ENCODE measurements at places on chromosomes 1 and 21.

DNA sequence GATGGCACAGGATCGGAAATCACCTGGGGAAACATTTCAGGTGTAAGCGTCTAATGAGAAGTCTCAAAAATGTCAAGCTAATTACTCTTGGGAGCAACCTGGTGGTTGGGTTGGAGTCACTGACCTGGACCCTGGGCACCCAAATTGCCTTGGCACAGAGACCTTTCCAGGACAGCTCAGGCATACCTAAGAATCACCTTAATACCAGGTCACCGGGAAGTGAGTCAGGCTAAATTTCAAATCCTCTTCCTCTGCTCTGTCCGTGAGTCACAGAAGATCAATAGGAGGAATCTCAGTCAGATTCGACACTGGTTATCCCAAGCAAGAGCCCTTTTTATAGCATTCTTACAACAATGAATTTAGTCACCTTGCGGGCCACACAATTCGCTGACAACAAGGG, 179.6 kb upstream of the CAMK1G start:
- no peak for DNase-seq

- DNase-seq, result no peak
Observed at GRCh38 chr1:9840176-9840575, 16.4 kb upstream of the CLSTN1 start.

- no peak for DNase-seq
Observed at GRCh38 chr1:214296860-214297745, 16.1 kb downstream of the SMYD2 start.

DNA sequence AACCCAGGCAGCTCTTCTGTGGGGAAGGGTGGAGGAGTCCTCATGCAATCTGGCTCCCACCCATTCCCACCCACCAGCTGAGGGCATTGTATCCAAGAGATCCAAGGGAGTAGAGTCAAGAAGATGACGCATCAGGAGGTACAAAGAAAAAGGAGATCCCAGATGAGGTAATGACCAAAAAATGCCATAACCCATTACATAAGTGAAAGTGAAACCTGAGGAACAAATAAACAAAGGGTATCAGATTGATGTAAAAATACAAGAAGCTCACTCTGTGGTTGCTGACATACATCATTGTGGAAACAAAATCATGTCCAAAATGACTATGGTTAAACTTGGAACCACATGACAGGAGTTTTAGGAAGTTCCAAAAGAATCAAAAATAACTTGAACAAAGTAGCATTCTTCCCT, 42.5 kb downstream of the CCN1 start:
- no peak for DNase-seq

DNA sequence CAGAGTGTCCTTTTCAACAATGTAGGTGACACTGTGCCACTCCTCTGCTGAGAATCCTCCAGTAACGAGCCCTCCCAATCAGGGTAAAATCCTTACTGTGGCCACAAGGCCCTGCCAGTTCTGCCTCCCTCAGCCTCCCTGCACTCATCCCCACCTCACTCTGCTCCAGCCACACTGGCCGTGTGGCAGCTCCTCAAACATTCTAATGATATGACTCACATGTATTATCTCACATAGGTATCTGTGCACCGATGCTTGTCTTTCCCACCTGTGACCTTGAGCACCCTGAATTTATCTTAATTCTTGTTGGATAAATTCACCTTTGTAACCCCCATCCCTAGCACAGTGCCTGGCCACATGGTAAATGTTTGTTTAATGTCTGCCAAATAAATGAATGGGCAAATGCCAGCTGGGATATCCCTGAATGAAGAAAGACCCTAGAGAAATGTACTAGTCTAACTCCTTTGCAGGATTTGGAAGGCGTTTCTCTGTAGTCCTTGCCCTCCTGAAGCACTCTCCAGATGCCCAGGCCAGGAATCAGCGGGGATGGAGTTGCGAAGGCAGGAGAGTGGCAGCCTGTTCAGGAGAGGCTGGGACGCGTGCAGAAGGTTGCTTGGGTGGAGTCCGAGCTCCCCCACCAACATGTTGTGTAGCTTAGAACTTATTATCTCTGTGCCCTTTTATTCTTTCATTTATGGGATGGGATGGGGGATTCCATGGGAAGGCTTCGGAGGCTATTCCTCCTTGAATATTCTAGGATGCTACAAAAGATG, 106.0 kb downstream of the TMEM53 start:
- DNase-seq, result no peak

DNA sequence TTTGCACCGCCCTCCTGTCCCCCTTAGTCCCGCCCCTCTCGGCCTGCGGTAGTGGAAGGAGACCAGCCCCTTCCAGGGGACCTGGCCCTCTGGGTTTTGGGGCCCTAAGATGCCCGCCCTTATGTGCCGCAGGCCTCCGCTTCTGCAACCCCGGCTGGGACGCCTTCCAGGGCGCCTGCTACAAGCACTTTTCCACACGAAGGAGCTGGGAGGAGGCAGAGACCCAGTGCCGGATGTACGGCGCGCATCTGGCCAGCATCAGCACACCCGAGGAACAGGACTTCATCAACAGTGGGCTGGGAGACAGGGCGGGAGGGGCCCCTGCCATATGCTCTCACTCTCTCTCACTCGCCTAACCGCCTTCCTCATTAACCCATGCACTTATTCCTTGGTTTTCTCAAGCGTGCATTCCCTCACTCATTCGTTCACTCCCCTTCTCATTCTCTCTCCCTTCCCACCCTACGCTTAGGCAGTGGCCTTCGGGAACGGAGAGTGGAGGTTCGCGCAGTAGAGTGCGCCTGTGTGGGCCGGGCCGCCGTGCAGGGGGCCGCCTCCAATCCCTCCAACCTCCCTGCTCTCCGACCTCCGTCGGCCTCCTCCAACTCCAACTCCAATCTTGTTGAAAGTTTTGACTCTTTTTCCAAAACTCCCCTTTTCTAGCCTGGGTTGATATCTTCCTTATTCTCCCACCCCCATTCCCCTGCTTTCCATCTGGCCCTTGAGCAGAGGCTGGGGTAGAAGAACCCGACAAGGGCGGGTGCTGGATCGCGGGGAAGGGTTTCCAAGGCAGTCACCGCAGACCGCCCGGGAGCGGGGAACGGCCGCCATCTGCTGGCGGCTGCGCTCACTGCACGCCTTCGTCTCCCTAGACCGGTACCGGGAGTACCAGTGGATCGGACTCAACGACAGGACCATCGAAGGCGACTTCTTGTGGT, 15.2 kb downstream of the BCAN start:
- DNase-seq, result peak; percentile 79

DNA sequence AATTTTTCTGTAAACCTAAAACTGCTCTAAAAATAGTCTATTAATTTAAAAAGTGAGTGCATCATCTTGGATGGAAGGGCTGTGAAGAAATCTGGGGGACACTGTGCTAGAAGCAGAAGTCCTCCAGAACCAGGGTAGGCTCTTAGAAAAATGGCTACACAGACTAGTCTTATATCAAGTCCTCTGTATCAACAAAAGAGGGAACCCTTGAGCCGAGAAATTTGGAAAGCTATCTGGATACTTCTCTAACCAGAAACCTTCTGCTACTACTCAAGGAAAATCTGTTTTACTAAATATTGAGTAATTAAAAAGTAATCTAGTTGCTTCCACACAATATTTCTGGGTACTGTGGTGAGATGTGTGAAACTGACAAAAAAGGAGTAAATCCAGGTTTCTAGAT, 92.1 kb downstream of the WDR3 start:
- DNase-seq, result no peak

DNA sequence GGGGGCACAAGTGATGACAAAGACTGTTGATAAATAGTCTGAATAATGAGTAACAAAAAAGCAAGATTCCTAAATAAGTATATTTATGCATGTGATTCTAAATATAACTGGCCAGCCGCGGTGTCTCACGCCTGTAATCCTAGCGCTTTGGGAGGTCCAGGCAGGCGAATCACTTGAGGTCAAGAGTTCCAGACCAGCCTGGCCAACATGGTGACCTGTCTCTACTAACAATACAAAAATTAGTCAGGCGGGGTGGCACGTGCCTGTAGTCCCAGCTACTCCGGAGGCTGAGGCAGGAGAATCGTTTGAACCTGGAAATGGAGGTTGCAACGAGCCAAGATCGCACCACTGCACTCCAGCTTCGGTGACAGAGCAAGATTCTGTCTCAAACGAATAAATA, 161.5 kb downstream of the TOMM20 start:
- no peak for DNase-seq

DNA sequence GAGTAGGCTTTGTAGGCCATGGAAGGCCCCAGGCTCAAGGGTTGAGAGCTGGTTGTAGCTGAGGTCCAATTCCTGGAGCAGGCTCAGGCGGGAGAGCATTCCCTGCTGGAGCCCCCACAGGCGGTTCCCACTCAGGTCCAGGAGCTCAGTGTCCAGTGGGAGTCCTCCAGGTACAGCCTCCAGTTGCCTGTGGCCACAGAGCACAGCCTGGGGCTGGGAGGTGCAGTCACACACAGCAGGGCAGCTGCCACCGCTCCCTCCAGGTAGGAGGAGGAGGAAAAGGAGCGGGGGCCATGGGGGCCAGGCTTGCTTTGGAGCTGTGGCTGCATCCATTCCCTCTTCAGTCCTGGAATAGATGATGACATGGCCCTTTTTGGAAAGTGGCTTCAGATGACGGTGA, 2.8 kb downstream of the LINGO4 start:
- DNase-seq, result no peak

GRCh38 chr1:20080441-20081352, 10.7 kb downstream of the PLA2G5 start:
- DNase-seq, result no peak

- no peak for DNase-seq
Observed at GRCh38 chr1:113765306-113766230, 6.3 kb upstream of the PHTF1 start.

DNA sequence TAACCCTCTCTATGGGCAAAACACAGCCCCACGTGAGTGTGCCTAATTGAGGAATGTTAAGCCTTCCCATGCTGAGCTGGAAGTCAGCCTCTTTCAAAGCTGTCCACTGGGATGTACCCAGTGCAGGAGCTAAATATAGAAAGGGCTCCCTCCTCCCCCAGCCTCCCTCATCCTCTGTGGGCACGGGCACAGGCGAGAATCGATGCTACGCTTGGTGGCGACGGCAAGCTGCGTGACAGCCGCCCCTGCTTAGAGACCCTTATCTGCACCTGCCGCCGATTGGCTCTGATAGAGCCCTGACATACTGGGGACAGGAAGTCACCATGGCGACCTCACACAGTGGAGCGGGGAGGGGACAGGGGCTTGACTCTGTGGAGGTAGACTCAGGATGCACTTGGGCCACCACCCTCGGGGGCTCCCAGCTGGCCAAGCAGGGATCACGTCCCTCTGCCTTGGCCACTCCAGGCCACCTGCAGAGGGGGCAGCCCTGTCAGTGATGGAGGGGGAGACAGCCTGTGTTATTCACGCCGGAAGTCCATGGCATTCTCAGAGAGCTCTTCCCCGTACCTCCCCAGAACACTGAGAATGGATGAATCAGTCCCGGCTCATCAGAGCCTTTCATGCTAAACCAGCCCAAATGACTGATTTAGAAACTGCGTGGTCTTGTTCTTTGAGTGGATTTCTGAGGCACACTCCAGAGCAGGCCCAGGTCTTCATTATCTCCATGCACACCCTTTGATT, 84.8 kb downstream of the KCND3 start:
- DNase-seq, result no peak

- no peak for DNase-seq
Observed at GRCh38 chr1:160465123-160465522, 57.9 kb downstream of the SLAMF6 start.

GRCh38 chr21:34833465-34833864, 164.7 kb downstream of the CLIC6 start:
- no peak for DNase-seq

DNA sequence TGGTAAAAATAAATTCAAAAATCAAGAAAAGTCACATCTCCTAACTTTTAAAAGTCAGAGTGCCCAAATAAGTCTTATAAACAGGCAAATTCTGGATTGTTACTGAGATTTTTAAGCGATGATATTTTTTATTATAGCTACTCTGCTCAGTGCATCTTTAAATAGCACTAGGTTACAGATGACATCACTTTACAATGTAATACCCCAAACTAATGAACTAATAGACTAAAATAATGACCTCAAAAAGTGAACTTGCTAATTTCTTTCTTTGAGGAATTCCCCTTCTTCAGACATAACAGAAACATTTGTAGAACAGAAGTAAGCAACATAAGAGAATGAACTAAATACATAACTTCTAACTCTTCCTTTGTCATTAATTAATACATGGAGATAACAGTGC, 33.0 kb upstream of the ACTA1 start:
- no peak for DNase-seq

DNA sequence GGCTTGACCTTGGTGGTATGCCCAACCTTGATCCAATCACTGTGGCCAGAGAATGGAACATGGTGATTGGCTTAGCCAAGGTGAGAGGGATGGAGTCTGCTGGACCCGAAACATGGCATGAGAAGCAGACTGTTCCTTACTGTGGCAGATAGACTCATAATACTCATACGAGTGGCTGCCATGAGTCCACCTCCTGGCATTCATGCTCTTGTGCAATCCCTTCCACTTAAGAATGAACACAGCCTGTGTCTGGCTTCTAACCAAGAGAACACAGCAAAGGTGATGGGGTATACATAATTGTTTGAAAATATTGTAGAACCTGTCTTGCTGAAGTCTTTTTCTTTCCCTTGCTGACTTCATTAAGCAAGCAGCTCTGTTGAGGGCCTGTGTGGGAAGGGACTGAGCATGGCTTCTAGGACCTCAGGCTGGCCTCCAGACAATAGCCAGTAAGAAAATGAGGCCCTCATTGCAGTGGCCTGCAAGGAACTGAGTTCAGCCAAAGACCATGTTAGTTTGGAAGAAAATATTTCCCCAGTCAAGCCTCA, 85.9 kb downstream of the ZNF281 start:
- no peak for DNase-seq
